Kidney tubule cell (primary cell): ENCODE measurements at places on chromosomes 11 and 22.
A peak's percentile ranks its signal among the peaks of the same experiment; 100 is the strongest.

GRCh38 chr11:100575860-100576717 is 111.0 kb upstream of the ARHGAP42 start:
- DNase-seq, result peak; percentile 68

- DNase-seq, result peak; percentile 12
Observed at GRCh38 chr22:41975299-41976069, 6.2 kb downstream of the SEPTIN3 start.

DNA sequence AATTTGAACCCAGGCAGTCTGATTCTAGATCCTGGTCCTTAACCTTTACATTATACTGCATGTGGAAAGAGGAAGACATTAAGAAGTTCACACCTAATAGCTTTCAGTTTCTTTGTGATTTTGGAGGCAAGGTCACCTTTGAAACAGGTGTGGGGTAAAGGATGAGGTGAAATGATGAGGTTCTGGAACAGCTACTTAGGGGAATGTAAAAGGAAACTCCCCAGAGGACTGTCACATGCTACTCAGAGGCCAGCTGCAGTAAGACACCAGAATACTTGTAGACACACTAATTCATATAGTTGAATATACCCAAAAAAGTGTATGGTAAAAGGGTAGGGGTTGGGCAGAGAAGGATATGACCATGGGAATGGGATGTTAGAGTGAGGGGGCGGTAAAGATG is 5.4 kb downstream of the APIP start:
- no peak for DNase-seq

GRCh38 chr11:66882561-66883015 is 25.7 kb downstream of the LRFN4 start:
- DNase-seq, result no peak

DNA sequence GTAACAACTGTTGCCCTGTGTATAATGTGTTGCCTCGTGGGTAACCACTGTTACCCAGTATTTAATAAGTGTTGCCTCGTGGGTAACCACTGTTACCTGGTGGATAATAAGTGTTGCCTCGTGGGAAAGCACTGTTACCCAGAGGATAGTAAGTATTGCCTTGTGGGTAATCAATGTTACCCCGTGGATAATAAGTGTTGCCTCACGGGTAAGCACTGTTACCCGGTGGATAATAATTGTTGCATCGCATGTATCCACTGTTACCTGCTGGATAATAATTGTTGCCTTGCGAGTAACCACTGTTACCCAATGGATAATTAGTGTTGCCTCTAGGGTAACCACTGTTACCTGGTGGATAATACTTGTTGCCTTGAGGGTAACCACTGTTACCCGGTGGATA is 17.1 kb upstream of the NXPE4 start:
- DNase-seq, result no peak

- DNase-seq, result peak; percentile 38
Observed at GRCh38 chr22:36237462-36238372, 1.6 kb downstream of the APOL2 start.

GRCh38 chr11:71432761-71433647 is 15.2 kb downstream of the DHCR7 start:
- DNase-seq, result no peak

DNA sequence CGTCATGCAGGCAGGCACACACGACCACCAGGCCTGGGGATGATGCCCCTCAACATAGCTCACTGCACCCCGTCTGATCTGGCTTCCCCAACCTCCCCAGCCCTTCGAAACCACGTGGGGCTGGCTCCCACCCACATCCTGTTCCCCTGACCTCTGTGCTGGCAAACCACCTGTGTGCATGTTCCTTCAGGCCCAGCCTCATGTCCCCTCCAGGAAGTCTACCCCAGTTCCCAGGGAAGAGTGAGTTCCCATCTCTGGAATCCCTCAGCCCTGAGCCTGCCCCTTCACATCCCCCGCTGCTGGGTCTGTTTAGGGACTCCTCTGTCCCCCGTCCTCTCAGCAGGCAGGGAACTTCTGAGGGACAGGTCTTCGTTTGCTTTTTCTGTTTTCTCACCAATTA is 7.1 kb downstream of the SLC7A4 start:
- DNase-seq, result no peak

GRCh38 chr11:129418039-129418438 is 42.4 kb downstream of the BARX2 start:
- no peak for DNase-seq

- no peak for DNase-seq
Observed at GRCh38 chr11:64759722-64760719, at the start of gene PYGM. Gene PYGM (minus strand): TSS chr11:64759974. CDS start chr11:64759898, 76 bp downstream.

GRCh38 chr11:14026961-14027360 is 64.4 kb downstream of the SPON1 start:
- no peak for DNase-seq

GRCh38 chr22:49536571-49537131 is 291.0 kb downstream of the BRD1 start:
- no peak for DNase-seq
